ENCODE measurements at places on chromosomes 11 and 22. TPM values are rescaled to one million over a fixed set of nuclear protein-coding genes. Genes with fewer than 3 reads are reported as not detected.

- H3K36me3 ChIP-seq: no peaks in the 10 kb centered on the region
- no peak overlapping the region for H3K27ac ChIP-seq
- no peak for DNase-seq
- H3K27me3 ChIP-seq: no peaks in the 10 kb centered on the region
These were observed 164.1 kb downstream of the ARHGAP42 start for GRCh38 chr11:100851147-100851546.

Gene TPH1
- 0.03 TPM for polyA plus RNA-seq

Gene RTN4R
- polyA plus RNA-seq: 0.30 TPM

DNA sequence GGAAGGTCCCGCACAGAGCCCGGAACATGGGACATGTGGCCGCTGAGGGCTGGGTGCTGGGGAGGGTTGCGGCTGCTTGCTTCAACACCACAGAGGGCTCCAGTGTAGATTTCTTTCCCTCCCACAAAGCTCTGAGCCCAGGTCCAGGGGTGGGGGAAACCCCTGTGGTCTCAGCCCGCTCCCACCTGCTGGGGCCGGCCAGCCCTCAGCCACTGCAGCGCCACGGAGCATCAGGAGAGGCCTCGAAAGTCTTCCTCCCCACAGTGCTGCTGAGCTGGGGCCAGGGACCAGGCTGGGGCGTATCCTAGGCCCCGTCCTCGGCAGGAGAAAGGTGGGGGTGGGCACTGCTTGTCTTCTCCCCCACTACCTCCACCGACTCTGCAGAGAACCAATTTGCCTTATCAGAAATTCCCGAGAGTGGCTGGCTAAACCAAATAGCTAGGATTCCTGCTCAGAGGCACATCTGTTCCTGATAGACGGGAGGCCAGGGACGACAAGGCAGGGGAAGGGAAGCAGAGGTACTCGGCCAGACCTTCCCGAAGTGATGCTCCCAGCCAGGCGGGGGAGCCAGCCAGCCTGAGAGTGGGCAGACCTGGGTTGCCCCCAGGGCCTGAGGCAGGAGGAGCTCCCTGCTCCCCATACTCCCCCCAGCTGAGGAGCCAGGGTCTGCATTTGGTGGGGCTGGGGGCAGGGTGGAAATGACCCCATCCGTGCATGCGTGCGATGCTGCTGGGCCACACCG, 18.7 kb downstream of the IGF2 start:
- H3K4me1 ChIP-seq: no peaks in the 10 kb centered on the region
- no peak for DNase-seq
- no peak overlapping the region for H3K4me3 ChIP-seq
- H3K27ac ChIP-seq: no peak overlapping the region
- no peaks in the 10 kb centered on the region for H3K36me3 ChIP-seq

DNA sequence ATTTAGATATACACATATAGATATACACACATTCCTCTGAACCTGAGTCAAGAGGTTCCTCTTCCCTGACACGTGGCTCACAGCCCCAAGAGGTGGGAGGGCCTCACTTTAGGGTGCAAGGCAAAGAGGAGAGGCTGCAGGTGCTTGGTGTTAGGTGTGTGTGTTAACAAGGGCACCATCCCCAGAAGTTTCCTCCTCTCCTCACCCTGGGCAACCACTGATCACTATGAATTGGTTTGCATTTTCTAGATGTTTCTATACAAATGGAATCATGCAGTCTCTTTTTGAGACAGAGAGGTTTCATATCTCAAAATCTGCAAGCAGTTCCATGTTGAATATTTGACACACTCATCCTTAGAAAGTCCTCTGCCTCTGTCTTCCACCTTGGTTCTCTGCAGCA, 120.9 kb upstream of the NECTIN1 start:
- no peaks in the 10 kb centered on the region for H3K4me1 ChIP-seq
- H3K27ac ChIP-seq: no peak overlapping the region
- no peak for DNase-seq
- H3K4me3 ChIP-seq: no peak overlapping the region
